Smooth muscle cell of the umbilical artery (primary cell): ENCODE measurements at places on chromosomes 13 and 19. TPM values are rescaled to one million over a fixed set of nuclear protein-coding genes. Genes with fewer than 3 reads are reported as not detected.

CBY2 gene
- not detected in 2 replicates for total RNA-seq

SEMA6B gene
- total RNA-seq = 0.23 and 0.30 TPM in 2 replicates

TMIGD2 gene
- not detected in 2 replicates for total RNA-seq

ZNF729 gene
- total RNA-seq = not detected in 2 replicates

DBP gene
- 1.2 and 3.3 TPM in 2 replicates for total RNA-seq

SIAH3 gene
- not detected in 2 replicates for total RNA-seq

ZNF675 gene
- 6.2 and 9.3 TPM in 2 replicates for total RNA-seq

RFPL4AL1 gene
- not detected in 2 replicates for total RNA-seq

C2CD4C gene
- total RNA-seq = under 0.01 and 0.28 TPM in 2 replicates

GFY gene
- total RNA-seq = not detected in 2 replicates

FUT1 gene
- total RNA-seq = 0.28 and 0.30 TPM in 2 replicates

PTH2 gene
- total RNA-seq = not detected in 2 replicates

LGALS7B gene
- total RNA-seq = not detected in 2 replicates

N4BP2L2 gene
- total RNA-seq = 119 and 121 TPM in 2 replicates

ZNF541 gene
- total RNA-seq = 0.05 and 0.89 TPM in 2 replicates

C5AR1 gene
- under 0.01 and 0.18 TPM in 2 replicates for total RNA-seq

PALM gene
- 0.28 and 0.89 TPM in 2 replicates for total RNA-seq

ZNF738 gene
- 6.8 and 9.0 TPM in 2 replicates for total RNA-seq

ZNF780B gene
- 16.3 and 21.1 TPM in 2 replicates for total RNA-seq

DAND5 gene
- total RNA-seq = not detected in 2 replicates

MUC16 gene
- not detected in 2 replicates for total RNA-seq

CXCL17 gene
- not detected in 2 replicates for total RNA-seq

PGLYRP2 gene
- total RNA-seq = not detected in 2 replicates

ZNF536 gene
- total RNA-seq = not detected in 2 replicates

ATXN8OS gene
- total RNA-seq = not detected in 2 replicates
